ENCODE measurements at places on chromosomes 5 and 9.

GRCh38 chr9:131237291-131237690 lies 39.0 kb downstream of the FAM78A start:
- no peak for DNase-seq

DNA sequence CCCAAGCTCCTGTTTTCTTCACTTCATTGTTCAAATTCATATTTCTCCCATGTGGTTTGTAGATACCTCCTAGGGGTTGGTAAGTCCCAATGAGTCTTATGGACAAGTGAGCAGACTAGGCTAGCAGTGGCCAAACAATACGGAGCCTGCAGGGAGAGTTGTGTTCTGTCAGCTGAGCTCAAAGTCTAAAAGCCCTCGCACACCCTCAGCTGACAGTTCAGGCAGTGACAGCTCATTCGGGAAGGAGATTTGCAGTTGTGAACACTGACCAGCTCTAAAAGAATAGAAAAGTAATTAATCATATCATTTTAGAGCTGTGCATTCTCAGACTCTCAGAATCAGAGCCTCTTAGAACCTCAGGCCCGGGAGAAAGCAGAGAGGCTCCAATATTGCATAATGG lies 95.1 kb downstream of the SH3TC2 start:
- no peak for DNase-seq

GRCh38 chr9:135661816-135662560 lies 1.1 kb upstream of the LCN9 start:
- no peak for DNase-seq

- no peak for DNase-seq
These were observed 6.9 kb upstream of the UBAC1 start for GRCh38 chr9:135968083-135968476.

GRCh38 chr9:20582150-20582549 lies 40.1 kb downstream of the MLLT3 start:
- no peak for DNase-seq

GRCh38 chr9:94655739-94656138 lies 16.4 kb upstream of the FBP1 start:
- DNase-seq = peak; percentile 19

- DNase-seq = no peak
These were observed 3.6 kb downstream of the RXRA start for GRCh38 chr9:134329886-134330285.

DNA sequence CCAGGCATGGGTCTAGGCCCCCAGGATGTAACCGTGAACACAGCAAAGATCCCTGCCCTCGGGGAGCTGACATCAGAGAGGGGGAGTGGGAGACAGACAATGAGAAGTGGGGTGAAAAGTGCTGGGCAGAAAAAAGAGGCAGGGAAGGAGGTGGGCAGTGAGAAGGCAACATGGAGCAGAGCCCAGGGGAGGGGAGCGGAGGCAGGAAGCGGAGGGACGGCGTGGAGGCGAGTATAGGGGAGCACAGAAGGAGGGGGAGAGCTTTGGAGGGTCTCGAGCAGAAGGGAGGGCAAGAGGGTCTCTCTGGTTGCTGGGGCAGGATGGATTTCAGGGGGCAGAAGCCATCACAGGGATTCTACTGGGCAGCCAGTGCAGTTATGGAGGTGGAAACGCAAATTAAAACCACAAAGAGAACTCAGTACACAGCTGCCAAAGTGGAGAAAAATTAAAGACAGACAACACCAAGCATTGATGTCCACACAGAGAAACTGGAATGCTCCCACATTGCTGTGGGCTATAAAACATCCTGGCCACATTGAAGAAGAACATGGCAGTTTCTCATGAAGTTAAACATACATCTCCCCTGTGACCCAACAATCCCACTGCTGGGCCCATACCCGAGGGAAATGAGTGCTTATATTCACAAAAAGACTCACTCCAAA lies 21.1 kb upstream of the LAMC3 start:
- no peak for DNase-seq

DNA sequence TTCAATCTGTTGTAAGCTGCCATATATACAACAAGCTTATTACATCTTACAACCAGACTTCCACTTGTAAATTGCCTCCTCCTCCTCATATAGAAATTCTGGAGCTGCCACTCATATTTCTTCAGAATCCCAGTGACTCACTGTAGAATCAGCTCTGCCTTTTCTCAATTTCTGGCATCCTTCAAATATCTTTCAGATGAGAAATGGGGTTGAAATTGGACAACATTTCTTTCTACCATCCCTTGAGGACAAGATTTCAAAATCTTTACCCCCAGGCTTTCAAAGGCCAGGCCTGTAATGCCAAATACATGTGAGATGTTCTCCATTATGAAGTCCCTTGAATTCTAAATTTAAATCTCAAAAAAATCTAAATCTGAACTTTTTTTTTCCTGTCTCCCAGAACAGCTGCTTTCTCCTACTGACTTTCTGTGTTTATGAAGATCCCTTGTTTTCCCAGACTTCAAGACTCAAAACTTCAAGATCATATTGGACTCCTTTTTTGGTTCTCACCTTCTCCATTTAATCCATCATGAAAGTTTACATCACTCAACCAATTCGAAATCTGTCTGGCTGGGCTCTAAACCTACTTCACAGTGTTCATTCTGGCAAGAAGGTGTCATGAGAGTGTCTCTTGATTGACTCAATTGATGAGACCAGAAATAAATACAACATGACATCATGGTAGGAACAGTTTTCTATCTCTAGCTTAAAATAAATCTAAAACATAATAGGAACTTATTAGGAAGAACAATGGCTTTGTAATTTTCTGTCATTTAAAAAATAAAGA lies 109.8 kb downstream of the HMHB1 start:
- DNase-seq = no peak

GRCh38 chr9:105320568-105320967 lies 76.1 kb downstream of the SLC44A1 start:
- no peak for DNase-seq

- no peak for DNase-seq
These were observed 104.8 kb downstream of the SREK1 start for GRCh38 chr5:66248874-66249273.

DNA sequence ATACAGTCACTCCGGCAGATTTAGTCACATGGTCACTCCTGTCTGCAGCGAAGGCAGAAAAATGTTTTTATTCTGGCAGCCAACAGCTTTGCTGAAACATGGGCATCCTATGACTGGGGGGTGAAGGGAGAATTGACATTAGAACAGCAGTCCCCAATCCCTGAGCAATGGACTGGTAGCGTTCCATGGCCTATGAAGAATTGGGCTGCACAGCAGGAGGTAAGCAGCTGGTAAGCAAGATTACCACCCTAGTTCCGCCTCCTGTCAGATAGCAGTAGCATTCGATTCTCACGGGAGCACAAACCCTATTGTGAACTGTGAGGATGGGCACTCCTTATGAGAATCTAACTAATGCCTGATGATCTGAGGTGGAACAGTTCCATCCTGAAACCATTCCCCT lies 93.1 kb upstream of the FTMT start:
- no peak for DNase-seq
